Daoy (cell line): ENCODE measurements at places on chromosomes 1 and 21. TPM values are rescaled to one million over a fixed set of nuclear protein-coding genes. Genes with fewer than 3 reads are reported as not detected.
A peak's percentile ranks its signal among the peaks of the same experiment; 100 is the strongest.

DNA sequence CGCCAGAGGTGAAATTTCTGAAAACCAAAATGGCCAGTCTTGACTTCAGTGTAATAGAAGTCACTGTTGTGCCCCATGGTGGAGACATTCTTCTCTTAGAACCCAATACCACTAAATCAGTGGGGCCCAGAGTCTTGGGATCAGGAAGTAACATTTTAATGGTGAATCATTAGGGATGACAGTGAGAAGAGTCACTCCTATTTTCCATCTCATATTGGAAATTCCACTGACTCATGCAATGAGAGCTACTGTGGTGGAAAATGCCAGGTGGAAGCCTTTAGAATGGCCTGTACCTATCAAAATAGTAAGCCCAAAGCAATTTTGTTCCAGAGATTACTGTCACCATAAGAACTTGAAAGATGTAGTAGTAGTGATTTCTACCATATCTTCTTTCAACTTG is 20.6 kb upstream of the PPM1J start:
- DNase-seq = peak; percentile 93

DNA sequence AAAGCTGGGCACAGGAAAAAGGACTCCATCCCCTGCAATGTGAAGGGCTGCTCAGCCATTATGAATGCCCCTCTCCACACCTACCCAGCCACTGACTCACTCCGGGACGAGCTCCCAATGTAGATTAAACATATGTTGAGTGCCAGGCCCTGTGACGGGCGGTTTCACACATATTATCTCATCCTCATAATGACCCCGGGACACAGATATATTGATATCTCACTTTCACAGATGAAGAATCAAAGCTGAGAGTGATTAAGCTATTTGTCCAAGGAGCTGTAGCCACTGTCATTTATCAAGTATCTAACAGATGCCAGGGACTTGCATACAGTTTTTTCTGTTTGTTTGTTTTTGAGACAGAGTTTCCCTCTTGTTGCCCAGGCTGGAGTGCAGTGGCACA is 35.0 kb upstream of the SLC30A1 start:
- peak; percentile 51 for DNase-seq

DNA sequence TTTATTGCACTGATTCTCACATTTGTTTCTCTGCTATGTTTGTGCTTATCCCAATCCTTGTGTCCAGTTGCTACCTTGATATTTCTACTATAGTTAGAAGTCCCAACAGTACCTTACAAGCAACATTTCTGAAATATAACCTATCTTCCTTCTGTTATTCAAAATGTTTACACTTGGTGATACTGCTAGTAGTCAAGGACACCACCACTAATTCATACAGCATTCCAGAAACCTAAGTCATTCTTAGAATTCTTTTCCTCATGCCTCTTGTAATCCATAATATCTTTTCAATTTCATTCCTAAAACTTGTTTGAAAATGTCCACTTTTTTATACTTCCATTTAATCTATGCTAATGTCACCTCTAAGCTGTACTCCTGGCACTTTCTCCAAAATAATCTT is 2132.1 kb downstream of the NCAM2 start:
- no peak for DNase-seq

DNA sequence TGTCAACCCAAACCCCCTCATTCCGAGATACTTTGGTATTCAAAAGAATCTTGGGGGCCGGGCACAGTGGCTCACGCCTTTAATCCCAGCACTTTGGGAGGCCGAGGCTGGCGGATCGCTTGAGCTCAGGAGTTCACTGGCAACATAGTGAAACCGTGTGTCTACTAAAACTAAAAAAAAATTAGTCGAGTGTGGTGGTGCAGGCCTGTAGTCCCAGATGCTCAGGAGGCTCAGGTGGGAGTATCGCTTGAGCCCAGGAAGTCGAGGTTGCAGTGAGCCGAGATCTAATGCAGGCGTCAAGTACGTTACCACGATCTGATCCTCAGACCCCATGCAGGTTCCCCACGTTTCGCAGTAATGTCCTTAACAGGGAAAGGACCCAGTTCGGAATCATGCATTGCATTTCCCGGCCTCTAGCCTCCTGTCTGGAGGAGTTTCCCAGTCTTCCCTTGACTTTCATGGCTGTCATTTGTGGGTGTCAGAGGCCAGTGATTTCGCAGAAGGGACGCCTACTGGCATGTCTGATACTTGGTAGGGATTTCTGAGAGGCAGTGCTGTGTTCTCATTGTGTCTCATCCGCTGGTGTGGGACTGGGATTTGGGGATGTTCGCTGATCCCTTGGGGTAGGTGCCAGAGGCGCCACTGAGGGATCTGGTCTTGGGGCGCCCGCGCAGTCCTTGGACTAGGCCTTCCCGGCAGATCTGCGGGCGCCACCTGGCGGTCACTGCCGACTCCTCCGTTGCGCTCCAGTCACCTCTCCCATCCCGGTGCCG is 39.3 kb upstream of the HMGN1 start:
- DNase-seq = peak; percentile 93

GRCh38 chr1:27116232-27116631 is 38.7 kb downstream of the SLC9A1 start:
- DNase-seq = no peak

DNA sequence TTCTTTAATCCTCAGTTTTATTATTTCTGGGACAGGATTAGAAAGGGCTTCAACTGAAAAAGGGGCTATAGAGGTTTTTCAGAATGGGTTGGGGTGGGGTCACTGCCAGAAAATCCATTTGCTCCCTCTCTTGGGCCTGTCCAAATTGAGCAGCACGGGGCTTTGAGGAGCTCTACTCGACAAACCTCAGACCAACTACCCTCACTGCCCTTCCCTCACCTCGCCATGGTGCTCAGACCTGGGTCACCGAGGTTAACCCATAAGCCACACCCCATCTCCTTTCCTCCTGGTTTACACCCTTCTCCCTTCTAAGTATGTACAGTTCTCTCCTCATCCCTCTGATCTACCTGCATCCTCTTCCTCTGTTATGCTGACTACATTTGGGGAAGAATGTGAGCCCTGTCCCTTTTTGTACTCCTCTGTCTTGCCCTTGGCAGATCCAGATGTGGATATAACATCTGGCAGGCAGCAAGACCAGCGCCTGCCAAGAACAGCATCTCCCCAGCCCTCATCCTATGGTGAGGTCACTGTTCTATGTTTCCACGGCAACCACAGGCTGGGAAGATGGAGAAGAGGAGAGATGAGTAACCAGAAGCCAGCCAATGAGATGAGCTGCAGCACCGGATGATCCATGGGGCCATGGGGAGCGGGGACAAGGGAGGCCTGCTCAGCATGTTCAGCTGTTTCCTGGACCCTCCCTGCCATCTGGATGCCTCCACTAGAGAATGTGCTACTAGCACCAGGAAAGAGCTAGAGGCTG is 3.7 kb upstream of the FABP3 start:
- DNase-seq = peak; percentile 94

DNA sequence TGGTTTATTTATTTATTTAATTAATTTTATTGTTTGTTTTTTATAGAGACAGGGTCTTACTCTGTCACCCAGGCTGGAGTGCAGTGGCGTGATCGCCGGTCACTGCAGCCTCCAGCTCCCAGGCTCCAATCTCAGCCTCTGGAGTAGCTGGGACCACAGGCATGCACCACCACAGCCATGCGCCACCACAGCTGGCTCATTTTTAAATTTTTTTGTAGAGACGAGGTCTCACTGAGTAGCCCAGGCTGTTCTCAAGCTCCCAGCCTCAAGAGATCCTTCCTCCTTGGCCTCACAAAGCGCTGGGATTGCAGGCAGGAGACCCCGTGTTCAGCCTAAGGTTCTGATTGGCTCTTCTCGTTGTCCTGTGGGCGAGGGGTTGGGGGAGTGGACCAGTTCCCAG is 22.1 kb downstream of the UMODL1 start:
- DNase-seq = no peak

- DNase-seq = no peak
Observed at GRCh38 chr21:20877976-20878375, 120.2 kb upstream of the NCAM2 start.

DNA sequence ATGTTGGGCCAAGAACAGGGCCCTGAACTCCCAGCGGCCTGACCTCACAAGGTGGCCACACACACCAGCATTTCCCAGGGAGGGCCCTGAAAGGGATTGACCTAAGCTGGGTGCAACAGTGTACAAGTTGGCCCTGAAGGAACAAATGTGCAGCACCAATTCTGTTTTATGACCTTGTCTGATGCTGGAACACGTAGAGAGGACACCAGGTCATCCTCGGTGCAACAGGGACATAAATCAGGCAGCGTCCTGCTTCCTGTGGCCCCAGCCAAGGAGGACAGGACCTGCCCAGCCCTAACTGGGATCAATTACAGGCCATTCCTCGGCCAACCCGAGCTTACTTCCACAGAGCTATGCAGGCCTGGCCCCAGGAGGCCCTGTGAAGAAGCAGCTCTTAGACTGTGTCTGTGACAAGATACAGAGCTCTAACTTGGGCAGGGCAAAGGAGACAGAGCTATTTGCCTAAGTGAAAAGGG is 12.8 kb upstream of the PHC2 start:
- DNase-seq = no peak

- DNase-seq = no peak
Observed at GRCh38 chr1:106571109-106571508, 485.4 kb upstream of the PRMT6 start.

DNA sequence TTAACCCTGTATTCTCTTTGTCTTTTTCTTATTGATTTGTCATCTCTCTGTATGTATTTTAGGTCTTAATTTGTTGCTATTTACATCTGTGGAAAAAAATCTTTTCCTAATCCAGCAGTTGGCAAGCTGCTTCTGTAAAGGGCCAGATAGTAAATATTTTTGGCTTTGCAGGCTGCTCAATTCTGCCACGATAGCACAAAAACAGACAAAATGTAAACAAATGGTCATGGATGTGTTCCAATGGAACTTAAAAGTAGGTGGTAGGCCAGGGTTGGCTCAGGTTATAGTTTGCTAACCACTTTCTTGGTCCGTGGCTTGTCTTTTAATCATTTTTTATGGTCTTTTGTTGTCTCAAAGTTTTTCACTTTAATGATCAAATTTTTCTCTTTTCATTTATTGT is 371.8 kb downstream of the HHAT start:
- no peak for DNase-seq

- DNase-seq = no peak
Observed at GRCh38 chr1:109850194-109850593, 60.5 kb upstream of the CSF1 start.

DNA sequence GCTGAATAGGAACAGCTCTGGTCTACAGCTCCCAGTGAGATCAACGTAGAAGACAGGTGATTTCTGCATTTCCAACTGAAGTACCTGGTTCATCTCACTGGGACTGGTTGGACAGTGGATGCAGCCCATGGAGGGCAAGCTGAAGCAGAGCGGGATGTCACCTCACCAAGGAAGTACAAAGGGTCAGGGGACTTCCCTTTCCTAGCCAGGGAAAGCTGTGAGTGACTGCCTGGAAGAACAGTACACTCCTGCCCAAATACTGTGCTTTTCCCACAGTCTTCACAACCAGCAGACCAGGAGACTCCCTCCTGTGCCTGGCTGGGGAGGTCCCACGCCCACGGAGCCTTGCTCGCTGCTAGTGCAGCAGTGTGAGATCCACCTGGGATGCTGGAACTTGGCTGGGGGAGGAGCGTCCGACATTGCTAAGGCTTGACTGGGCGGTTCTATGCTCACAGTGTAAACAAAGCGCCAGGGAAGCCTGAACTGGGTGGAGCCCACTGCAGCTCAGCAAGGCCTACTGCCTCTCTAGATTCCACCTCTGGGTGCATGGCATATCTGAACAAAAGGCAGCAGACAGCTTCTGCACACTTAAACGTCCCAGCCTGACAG is 14.7 kb downstream of the CR1L start:
- peak; percentile 38 for DNase-seq

GRCh38 chr1:11156963-11157362 is 32.2 kb upstream of the ANGPTL7 start:
- no peak for DNase-seq

GRCh38 chr1:153430166-153430553 is 13.8 kb downstream of the S100A7A start:
- no peak for DNase-seq

DNA sequence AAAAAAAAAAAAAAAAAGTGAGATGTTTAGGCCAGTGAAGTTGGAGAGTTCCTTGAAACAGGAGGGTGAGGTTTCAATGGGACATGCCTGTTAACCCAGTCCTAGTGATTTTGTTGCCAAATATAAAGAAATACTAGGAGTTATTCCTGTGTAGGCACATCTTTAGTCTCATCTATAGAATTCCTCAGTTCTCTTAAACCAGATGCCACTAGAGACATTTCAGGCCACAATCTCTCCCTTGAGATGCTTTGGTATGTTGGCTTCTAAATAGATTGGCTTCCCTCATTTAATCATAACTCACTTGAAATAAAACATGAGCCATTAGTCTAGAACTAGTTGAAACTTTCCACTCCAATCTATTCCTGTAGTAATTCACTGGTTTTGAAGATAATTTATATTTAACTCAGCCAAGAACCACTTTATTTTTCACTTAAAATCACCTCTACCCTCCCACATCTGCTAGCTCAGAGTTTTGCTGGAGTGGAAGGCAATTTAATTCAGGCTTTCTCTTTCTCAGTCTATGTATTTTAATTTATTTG is 29.8 kb downstream of the GPR137B start:
- DNase-seq = no peak

DNA sequence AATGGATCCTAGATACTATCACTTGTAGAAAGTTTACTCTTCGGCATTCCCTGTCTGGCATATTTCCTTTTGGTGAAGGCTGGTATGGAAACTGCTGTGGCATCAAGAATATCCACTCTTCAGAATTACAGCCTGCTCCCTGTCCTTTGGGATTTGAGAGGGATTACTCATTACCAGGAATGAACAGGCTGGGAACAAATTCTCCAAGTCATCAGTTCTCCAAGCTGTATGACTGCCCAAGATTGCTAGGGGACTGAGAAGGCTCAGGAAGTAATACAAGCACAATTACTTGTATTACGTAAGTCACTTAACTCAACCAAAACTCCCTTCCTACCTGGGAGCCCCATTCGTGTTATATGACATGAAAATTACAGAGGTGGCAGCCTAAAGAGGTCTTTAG is 49.6 kb downstream of the CD58 start:
- DNase-seq = peak; percentile 45

DNA sequence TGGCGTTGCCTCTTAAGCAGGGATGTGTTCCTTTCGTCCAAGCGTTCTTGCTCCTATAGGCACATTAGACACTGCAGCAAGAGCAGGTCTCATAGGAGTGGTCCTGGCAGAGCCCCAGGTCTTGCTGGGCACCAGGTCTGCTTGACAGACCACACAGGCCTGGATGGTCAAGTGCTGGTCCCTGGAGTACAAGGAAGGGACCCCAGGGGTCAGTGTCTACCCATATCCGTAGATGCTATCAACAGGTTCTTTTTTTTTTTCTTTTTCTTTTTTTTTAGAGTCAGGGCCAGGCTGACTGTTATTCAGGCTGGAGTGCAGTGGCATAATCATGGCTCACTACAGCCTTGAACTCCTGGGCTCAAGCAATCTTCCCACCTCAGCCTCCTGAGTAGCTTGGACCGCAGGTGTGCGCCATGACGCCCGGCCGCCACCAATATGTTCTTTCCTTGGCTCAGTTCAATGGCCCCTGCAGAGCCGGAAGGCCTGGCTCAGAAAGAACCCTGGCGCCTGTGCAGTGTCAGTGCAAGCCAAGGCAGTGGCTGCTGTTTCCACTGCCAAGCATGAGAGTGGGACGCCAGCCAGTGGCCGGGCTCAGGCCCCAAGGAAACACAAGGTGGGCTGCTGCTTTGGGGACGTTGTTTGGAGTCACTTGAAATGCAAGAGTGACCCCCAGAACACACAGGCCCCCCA is 10.0 kb upstream of the TNFRSF8 start:
- no peak for DNase-seq

- DNase-seq = no peak
Observed at GRCh38 chr1:200426196-200426595, 16.4 kb upstream of the ZNF281 start.

GRCh38 chr1:12448746-12449177 is 169.2 kb downstream of the DHRS3 start:
- no peak for DNase-seq

The FASLG gene
- total RNA-seq = not detected in 2 replicates

The CLDN14 gene
- 0.33 and 1.3 TPM in 2 replicates for total RNA-seq

The RXFP4 gene
- not detected in 2 replicates for total RNA-seq

The TNFRSF18 gene
- total RNA-seq = 0.89 and 1.9 TPM in 2 replicates
